Thyroid gland (tissue), 4 donors: ENCODE measurements at places on chromosomes 13 and 19. TPM values are rescaled to one million over a fixed set of nuclear protein-coding genes. Genes with fewer than 3 reads are reported as not detected.

Gene MAP4K1
- total RNA-seq = 2.9 TPM

Gene C19orf33
- 16.2 TPM for total RNA-seq

DNA sequence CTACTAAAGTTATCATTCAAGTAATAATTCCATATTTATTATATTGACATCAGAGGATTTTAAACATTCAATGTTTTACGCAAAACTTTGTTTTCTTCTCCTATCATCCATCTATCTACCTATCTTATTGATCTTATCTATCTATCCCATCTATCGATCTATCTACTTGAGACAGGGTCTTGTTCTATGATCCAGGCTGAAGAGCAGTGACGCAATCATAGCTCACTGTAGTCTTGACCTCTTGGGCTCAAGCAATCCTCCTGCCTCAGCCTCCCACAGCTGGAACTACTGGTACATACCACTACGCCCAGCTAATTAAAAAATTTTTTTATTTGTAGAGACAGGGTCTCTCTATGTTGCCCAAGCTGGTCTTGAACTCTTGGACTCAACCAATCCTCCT lies 27.4 kb downstream of the ZC3H13 start:
- H3K4me3 ChIP-seq = no peak overlapping the region
- DNase-seq = no peak
- H3K27me3 ChIP-seq = no peaks in the 10 kb centered on the region
- no peak overlapping the region for H3K27ac ChIP-seq
- peaks cover 3% of the 10 kb centered on the region for H3K36me3 ChIP-seq

DNA sequence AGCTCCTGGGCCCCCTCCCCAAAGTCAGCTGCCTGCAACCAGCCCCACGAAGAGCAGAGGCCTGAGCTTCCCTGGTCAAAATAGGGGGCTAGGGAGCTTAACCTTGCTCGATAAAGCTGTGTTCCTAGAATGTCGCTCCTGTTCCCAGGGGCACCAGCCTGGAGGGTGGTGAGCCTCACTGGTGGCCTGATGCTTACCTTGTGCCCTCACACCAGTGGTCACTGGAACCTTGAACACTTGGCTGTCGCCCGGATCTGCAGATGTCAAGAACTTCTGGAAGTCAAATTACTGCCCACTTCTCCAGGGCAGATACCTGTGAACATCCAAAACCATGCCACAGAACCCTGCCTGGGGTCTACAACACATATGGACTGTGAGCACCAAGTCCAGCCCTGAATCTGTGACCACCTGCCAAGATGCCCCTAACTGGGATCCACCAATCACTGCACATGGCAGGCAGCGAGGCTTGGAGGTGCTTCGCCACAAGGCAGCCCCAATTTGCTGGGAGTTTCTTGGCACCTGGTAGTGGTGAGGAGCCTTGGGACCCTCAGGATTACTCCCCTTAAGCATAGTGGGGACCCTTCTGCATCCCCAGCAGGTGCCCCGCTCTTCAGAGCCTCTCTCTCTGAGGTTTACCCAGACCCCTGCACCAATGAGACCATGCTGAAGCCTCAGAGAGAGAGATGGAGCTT lies 4.7 kb upstream of the CEACAM5 start:
- H3K4me1 ChIP-seq = no peaks in the 10 kb centered on the region
- H3K36me3 ChIP-seq = no peaks in the 10 kb centered on the region
- no peaks in the 10 kb centered on the region for H3K27me3 ChIP-seq
- no peak overlapping the region for H3K4me3 ChIP-seq
- no peak for DNase-seq
- no peak overlapping the region for H3K27ac ChIP-seq

DNA sequence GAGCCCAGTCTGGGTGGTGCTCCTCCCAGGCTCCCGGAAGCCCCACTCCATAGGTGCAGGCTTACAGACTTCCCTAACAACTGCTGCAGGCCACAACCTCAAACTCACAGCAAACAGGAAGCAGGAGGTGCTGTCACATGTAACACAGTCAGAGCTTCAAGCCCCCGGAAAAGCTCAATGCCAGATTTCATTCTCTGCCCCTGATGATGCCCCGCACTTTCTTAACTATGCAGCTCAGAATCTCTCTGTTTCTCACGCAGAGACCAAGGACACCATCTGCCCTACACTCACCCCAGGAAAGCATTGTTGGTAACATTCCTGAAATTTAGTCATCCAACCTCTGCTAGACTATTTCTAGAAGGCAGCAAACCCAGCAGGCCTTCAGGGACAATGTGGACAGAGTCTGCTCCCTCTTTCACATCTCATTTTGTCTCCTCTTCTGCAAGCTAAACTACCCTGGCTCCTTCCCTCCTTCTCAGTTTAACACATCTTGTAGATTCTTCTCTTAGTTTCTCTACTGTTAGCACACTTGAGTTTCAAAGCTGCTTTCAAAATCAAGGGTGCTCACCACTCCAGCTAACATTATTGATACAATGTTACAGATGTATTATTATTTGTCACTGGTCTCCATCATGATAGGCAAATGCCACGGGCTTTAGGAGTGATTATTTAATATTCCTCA lies 162.5 kb downstream of the KCTD12 start:
- H3K4me3 ChIP-seq = no peak overlapping the region
- H3K27me3 ChIP-seq = no peaks in the 10 kb centered on the region
- H3K27ac ChIP-seq = no peak overlapping the region
- no peaks in the 10 kb centered on the region for H3K4me1 ChIP-seq
- no peak for DNase-seq
- no peaks in the 10 kb centered on the region for H3K36me3 ChIP-seq
